GOT3 (cell line): ENCODE measurements at places on chromosomes 2 and 18.

GRCh38 chr2:82314836-82315472 is 2010.4 kb upstream of the LRRTM1 start:
- DNase-seq, result no peak

DNA sequence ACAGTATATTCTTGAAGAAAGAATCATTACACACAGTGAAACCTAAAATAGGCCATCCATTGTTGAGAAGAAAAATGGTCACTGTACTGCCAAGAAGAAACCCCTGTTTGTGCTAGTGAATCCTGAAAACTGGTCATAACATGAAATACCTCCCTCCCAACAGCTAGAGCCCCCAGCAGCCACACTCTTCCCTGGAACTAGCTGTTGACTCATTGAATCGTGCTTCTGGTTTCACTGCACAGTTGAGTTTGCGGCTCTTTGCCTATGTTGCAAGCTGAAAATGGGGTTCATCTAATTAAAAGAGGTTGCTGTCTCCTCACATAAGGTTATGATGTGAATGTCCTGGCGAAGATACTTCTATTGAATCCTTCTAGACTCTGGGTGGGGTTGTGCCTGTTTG is 86.3 kb downstream of the UGGT1 start:
- DNase-seq, result no peak

- no peak for DNase-seq
These were observed 179.5 kb upstream of the BCL2L11 start for GRCh38 chr2:110941226-110941625.

- no peak for DNase-seq
These were observed 210.8 kb upstream of the SMIM21 start for GRCh38 chr18:75638223-75638775.

- DNase-seq, result no peak
These were observed 19.2 kb downstream of the FANCL start for GRCh38 chr2:58221909-58222308.

DNA sequence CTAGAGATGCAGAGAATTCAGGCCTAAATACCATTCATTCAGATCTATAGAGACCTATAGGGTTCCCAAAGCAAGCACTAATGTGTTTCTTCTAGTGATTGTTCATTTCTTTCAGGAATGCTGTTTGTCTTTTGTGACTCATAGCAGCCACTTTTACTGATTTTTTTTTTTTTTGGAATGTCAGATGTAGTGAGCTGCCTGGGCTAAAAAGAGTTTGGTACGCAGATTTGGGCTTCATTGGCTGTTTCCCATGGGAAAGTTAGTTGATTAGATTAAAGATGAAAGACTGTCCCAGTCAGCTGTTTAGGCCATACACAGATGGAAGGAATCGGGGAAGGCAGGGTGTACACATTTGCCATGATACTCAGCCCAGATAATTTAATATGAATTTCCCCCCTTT is 87.6 kb downstream of the CDC42EP3 start:
- no peak for DNase-seq

- DNase-seq, result no peak
These were observed 190.1 kb downstream of the KLHL29 start for GRCh38 chr2:23574919-23575654.

GRCh38 chr2:121709776-121710469 is 26.8 kb downstream of the NIFK start:
- no peak for DNase-seq

DNA sequence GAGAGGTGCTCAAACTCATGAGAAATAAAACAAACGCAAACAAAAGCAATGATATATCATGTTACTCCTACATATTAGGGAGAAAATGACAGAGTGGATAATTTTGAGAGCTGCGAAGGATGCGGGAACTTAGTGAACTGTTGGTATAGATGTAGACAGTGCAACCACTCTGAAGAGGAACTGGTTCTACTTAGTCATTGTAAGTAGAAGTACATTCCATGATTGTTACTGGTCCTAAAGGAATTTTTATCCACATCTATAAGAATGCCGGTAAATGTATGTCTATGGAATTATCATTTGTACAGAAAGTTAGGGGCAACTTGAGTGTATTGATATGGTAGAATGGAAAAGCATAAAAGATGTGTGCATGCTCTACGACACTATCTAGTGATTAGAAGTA is 1238.4 kb downstream of the LRP1B start:
- no peak for DNase-seq

- DNase-seq, result no peak
These were observed 65.1 kb upstream of the TMEM17 start for GRCh38 chr2:62570861-62571698.

- DNase-seq, result no peak
These were observed 24.4 kb downstream of the HK2 start for GRCh38 chr2:74858281-74858680.

DNA sequence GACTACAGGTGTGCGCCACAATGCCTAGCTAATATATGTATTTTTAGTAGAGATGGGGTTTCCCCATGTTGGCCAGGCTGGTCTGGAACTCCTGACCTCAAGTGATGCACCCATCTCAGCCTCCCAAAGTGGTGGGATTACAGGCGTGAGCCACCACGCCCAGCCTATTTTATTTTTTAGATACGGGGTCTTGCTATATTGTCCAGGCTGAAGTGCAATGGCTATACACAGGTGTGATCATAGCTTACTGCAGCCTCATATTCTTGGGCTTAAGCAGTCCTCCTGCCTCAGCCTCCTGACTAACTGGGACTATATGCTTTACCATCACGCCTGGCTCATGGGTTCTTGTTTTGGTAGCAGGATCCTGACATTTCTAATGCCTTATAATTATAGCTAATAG is 42.4 kb downstream of the BIRC6 start:
- no peak for DNase-seq

- DNase-seq, result no peak
These were observed 20.8 kb upstream of the CEP68 start for GRCh38 chr2:65035351-65035943.

- DNase-seq, result no peak
These were observed 143.3 kb downstream of the ESCO1 start for GRCh38 chr18:21457179-21457535.

DNA sequence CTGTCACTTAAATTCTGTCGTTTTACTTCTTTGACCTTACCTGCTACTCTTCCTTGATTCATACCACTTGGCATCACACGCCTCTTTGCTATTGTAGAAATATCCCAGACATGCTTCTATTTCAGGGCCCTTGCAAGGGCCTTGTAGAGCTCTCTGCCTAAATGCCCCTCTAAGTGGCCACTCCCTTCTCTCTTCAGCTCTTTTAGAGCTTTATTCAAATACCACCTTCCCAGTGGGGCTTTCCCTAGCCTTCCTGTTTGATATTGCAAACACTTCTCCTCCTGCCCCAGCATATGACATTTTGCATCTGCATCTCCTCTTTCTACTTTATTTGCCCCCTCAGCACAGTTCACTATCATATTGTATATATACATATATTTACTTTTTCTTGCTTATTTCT is 54.0 kb downstream of the PELI1 start:
- no peak for DNase-seq

- no peak for DNase-seq
These were observed 234.3 kb downstream of the OSR1 start for GRCh38 chr2:19124135-19124534.

- no peak for DNase-seq
These were observed 47.3 kb upstream of the PUM2 start for GRCh38 chr2:20397811-20398447.

GRCh38 chr2:55030766-55031165 is 19.5 kb downstream of the RTN4 start:
- no peak for DNase-seq

GRCh38 chr2:42435628-42436027 is 58.2 kb downstream of the KCNG3 start:
- DNase-seq, result no peak

DNA sequence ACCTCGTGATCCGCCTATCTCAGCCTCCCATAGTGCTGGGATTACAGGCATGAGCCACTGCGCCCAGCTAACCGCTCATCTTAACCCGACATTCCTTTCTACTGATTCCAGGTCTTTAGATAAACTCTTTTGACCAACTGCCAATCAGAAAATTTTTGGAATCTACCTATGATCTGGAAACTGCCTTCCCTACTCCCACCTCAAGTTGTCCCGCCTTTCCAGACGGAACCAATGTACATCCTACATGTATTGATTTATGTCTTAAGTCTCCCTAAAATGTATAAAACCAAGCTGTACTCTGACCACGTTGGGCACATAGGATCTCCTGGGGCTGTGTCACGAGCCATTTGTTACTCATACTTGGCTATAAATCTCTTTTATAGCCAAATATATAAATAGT is 3.2 kb upstream of the NEU2 start:
- no peak for DNase-seq

- no peak for DNase-seq
These were observed 30.5 kb upstream of the ATP8B1 start for GRCh38 chr18:57833441-57834101.

GRCh38 chr2:134946073-134946472 is 27.5 kb downstream of the CCNT2 start:
- no peak for DNase-seq

GRCh38 chr2:45009303-45009927 is at the start of gene SIX2:
Gene SIX2 (minus strand): TSS chr2:45009452. CDS start chr2:45009110, 342 bp downstream.
- DNase-seq, result peak; percentile 92

GRCh38 chr18:40738321-40738880 is 1216.6 kb upstream of the PIK3C3 start:
- no peak for DNase-seq

DNA sequence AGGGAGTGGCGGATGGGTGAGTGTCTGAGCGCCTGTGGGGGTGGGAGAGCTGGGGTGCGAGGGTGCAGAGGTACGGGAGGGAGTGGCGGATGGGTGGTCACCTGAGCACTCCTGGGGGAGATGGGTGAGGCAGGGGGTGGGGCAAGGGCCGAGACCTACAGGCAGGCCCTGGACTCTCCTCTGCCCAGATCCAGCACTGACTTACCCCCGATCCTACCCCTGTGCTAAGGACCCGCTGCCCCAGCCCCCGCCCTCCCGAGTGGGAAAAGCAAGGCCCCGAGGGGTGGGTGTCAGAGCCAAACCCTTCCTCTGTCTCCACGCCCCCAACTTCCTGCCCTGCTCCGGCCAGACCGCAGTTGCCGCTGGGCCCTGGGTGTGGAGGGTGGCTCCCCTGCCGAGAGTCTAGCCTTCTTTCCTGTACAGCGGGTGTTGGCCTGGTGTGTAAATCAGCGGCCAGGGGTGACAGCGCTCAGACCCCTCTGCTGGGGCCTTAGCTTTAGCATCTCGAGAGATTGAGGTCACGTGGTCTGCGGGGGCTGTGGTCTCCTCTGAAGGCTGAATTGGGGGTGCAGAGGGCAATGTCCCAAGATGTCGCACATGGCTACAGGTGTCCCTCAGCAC is 12.5 kb downstream of the BOK start:
- no peak for DNase-seq

- DNase-seq, result no peak
These were observed 30.3 kb upstream of the TLK1 start for GRCh38 chr2:171191021-171191420.

GRCh38 chr2:191696001-191696400 is 18.1 kb downstream of the NABP1 start:
- no peak for DNase-seq

DNA sequence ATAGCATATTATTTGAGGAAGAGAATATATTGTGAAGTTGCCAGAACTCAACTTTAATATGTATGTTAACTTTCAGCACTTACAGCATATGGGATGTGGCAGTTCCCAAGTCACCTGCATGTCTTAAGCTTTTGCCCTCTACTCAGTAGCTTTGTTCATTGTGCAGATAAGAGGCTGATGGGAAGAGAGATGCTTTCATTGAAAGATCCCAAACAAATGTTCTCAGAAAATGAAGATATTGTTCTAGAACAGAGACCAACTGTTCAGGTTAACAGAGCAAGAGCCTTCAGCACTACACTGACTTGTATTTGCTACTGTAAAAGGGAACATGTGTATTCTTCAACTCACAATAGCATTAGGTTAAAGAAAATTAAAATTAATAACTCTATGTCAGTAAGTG is 28.1 kb downstream of the GAREM1 start:
- no peak for DNase-seq

DNA sequence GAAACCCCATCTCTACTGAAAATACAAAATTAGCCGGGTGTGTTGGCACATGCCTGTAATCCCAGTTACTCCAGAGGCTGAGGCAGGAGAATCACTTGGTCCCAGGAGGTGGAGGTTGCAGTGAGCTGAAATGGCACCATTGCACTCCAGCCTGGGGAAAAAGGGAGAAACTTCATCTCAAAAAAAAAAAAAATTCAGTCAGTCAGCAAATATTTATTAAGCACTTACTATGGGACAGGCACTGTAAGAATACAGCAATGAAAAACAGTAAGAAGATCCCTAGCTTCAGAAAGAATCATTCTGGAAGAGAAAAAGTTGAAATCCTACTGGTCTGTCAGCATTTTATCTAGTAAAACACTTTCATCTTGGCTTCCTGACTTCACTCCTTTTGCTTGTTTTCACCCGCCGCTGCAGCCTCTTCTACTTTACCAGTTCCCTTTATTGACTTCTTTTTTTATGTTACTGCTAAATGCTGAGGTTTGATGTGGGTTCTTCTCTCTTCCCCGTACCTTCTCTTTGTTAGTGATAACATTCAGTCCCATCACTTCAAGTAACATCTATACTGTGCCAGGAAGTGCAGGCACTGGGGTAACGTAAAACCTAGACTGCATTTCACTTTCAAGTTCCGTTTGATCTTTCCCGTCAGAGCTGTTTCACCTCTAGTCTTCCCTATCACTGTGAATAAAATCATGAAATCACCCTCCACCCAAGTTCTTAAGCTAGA is 10.8 kb upstream of the TAF4B start:
- no peak for DNase-seq

- no peak for DNase-seq
These were observed 150.9 kb downstream of the RTP5 start for GRCh38 chr2:242020196-242021004.

DNA sequence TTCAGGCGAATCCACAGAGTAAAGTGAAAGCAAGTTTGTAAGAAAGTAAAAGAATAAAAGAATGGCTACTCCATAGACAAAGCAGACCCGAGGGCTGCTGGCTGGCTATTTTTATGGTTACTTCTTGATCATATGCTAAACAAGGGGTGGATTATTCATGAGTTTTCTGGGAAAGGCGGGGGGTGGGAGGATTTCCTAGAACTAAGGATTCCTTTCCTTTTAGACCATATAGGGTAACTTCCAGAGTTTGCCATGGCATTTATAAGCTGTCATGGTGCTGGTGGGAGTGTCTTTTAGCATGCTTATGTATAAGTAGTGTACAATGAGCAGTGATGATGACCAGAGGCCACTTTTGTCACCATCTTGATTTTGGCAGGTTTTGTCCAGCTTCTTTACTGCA is 59.8 kb downstream of the SLC4A3 start:
- DNase-seq, result no peak

DNA sequence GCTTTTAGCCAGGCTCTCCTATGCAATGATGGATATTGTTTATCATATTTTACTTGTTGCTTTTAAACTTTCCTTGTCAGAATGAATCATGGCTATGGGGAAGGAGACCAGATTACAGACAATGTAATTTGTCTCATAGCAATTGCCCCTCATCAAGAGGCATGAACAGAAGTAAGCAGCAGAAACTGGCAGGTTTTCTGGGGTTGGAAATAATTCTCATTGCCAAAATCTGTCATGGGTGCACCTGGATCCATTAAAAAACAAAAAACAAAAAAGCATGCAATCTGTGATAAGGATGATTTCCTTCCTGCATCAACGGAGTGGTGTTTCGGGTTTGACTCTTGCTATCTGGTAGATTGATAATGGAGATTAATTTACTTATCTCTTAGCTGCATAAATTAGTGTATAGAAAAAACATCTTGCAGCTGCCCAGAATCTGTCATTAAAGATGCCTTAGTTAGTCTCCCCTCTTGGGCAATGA is 419.6 kb downstream of the SOX11 start:
- DNase-seq, result no peak
